ENCODE measurements at places on chromosomes 16 and 17.
A peak's percentile ranks its signal among the peaks of the same experiment; 100 is the strongest.

GRCh38 chr17:17766077-17766743, 70.6 kb downstream of the SREBF1 start:
- DNase-seq, result no peak

GRCh38 chr16:88087517-88087877, 136.3 kb downstream of the BANP start:
- DNase-seq, result no peak

DNA sequence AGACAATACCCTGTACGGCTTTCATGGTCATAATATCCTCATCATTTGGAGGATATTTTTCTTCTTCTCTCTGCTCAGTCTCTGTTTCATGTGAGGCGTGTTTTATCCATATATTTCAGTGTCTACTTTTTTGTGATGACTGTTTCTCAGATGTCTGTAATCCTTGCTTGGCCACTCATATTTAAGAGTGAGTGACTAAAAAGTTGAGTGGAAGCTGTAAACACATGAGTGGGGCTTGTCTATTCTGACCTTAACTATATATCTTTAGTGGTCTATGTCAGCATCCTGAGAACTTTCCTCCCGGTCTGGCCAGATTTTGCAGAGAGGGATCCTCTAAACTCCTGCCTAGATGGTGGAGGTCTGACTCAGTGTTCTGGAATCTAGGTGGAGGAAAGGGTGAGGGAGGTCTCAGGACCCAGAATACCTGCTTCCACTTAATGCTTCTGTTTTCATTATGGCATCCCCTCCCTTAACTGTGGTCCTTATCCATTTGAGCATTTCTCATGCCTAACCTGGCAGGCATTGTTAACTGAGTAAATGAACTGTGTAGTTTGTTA, 6.0 kb downstream of the DDX19B start:
- DNase-seq, result no peak

DNA sequence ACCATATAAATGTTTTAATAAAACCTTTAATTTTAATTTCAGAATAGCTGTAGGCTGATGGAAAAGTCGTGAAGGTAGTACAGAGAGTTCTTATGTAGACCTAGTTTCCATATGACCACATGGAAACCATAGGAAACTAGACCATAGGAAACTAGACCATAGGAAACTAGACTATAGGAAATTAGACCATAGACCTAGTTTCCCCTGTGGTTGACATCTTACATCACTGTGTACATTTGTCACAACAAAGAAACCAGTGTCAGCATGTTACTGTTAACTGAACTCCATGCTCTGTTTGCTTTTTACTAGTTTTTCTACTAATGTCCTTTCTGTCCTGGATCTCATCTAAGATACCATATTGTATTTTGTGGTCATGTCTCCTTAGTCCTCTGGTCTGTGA, 14.6 kb downstream of the NUDT7 start:
- DNase-seq, result no peak

GRCh38 chr16:10387188-10387617, 1.3 kb downstream of the ATF7IP2 start:
- DNase-seq, result no peak

- peak; percentile 91 for DNase-seq
Observed at GRCh38 chr16:57757326-57757786, 21.8 kb downstream of the KATNB1 start.

All from activated naive CD8-positive, alpha-beta T cell treated with anti-CD3 and anti-CD28 coated beads, Interleukin-2, amount 10 ng/mL, durations not matched to agents 7 days and 5 days (primary cell).